ENCODE measurements at places on chromosomes 5 and 9.

DNA sequence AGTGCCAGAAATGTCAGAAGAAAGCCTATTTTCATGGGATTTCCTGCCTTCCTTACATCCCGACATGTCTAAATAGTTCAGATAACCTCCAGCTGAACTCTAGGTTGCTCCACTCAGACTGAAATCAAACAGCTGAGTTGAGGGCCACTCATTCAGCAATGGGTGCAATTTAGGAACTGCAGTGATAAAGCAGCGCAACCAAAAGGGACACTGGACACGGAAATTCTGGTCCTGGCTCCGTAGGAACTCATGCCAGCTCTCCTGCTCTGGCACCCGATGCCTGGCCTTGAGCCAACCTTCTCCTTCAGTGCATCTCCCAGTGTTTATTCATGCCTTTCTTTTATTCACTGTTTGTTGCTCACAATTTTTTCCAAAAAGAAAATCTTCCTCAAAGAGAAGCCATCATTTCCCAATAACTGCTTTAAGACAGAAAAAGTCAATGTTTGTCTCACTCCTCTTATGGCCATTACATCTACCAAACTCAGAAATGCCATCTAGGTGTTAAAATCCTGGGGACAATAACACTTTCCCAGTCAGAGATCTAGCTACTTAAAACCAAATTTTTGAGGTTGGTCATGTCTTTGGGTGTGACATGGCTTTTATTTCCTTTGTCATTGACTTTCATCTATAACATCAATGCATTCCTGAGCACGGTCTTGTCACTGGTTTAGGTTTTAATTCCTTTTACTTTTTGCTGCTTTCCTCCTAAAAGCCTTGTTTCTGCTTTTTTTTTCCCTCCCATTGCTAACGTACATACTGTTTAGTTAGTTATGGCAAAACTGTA, 126.9 kb downstream of the PDE4D start:
- DNase-seq, result no peak

DNA sequence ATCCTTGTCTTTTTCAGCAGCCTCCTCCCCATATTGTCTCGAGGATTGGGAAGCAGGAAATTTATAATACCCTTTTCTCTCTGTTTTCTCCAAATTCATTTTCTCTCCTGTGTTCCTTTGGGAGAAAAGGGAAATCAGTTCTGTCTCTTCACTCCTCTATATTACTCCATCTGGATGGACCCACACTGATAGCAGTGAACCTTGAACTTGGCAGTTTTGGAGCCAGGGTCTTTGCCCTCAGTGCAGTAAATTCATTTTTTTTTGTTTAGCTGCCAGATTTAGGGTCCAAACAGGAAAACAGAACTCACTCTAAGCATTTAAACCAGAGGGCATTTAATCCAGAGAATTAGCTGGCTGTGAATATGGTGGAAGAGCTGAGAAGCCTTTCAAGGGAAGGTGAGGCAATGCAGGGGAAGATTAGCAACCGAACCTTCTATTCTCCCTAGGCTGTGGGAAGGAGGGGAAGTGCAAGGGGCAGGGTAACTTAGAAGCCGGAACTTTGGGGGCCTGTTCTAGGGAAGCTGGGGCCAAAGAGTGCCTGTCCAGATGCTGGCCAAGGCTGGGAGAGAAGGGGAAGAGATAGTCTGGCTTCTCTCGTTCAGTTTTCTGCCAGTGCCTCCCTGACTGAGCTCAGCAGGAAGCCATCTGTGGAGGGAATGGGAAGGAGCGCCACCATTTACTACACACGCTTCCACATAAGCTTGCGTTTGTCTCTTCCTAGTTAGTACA, 16.3 kb upstream of the NPR2 start:
- no peak for DNase-seq

- DNase-seq, result no peak
These were observed 7.7 kb upstream of the SEMA5A start for GRCh38 chr5:9553561-9553960.

DNA sequence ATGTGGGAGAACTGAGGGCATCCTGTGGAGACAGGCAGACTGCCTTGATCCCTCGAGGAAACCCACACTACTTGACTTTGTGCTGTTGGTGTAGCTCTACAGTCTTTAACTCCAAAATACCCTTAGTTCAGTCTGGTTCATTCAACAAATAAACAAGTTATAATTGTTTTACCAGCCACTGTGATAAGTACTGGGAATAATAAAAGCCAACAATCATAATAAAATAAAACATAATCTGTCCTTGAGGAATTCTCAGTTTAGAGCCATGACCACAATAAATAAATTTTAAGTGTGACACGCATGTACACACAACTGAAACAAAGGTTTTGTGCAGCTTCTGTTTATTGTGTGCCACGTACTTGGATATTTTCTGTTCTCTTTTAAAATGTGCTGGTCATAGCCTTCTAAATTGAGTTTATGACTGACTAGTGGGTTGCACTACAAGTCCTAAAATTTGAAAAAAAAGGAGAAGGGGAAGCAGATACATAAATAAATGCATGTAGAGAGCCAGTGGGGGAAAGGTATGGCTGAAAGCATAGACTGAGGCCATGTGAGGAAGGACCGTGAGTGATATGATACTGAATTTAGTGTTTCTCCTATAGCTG, 6.2 kb upstream of the SCAMP1 start:
- no peak for DNase-seq

DNA sequence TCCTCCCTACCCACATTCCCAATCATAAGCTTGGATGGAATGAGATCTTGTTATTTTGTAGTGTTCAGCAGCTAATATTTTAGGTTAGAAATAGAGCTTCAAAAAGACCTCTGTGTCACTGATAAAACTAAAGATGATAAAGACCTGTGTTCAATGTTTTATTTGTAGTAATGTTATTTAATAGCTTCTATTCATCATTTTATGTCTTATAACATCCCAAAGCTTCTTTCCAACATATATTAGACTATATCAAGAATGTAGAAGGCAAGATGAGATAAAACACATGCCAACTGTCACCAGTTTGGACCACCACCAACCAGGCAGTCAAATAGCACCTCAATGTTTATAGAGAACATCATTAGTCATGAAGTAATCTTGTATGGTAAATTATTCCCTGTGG, 409.5 kb upstream of the ITGA1 start:
- no peak for DNase-seq
